ENCODE measurements at places on chromosomes 2 and 18.

- no peak for DNase-seq
These were observed 241.8 kb upstream of the MGAT5 start for GRCh38 chr2:134011936-134012586.

DNA sequence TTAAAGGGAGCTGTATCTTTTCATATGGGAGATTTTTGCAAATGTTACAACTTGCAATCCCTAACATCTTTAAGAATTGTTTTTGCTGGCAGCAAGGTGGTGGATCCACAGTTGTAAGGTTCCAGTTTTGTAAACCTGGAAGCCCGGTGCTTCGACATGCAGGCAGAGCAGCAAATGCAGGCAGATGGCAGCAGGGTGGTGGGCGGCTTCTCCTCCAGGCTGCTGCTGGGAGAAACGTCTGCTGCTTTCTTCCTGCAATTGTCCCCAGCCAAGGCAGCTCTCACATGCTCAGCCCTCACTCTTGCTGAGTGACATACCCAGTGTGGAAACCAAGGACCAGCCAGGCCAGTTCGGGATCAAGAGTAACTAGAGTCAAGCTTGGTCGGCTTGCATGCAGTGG is 166.0 kb downstream of the SEPTIN10 start:
- no peak for DNase-seq

GRCh38 chr18:78721981-78722380 is 257.6 kb upstream of the SALL3 start:
- no peak for DNase-seq

- DNase-seq, result no peak
These were observed at the start of gene KIF1A for GRCh38 chr2:240819858-240820606. TSS of gene KIF1A (minus strand) at chr2:240820219. CDS start at chr2:240797752, 22,467 bp downstream.

- DNase-seq, result no peak
These were observed 344.9 kb downstream of the LPIN1 start for GRCh38 chr2:12091201-12091806.

DNA sequence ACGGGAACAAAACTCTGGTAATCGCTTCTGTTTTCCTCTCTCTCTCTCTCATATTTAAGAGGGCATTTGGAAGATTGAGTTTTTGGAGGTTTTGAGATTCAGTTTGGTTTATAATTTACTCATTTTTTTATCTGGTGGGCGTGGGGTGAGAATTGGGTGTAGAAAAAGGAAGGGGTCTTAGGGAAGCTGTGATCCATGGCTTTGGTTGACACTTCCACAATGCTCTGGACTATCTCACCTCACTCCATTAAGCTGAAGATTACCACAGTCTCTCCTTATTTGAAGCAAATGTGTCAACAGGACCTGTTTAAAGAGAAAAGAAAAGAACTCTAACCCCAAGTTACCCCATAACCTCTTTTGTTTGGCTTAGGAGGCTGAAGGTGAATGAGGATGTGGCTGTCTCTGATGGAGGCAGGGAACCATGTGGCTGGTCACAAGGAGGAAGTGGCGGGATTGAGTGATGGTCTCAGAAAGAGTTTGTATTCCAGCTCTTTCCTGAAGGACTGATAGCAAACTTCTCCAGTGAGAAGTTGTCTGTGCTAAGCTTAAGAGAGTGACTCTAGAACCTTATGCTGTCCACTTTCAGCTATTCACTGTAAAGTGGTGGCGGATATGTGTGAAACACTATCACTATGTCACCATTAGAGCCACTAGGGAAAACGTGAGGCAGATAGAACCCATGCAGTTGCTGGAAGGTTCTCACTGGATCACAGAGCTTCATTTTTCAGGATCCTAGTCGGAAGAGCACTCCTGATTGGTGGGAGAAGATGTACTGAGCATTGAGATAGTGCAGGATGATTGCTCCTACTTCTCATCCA is 934 bp downstream of the ZNF804A start:
- DNase-seq, result peak; percentile 52

GRCh38 chr2:146634230-146635097 is 1210.4 kb upstream of the ACVR2A start:
- no peak for DNase-seq

GRCh38 chr18:44521668-44522022 is 159.0 kb upstream of the SETBP1 start:
- DNase-seq, result no peak

DNA sequence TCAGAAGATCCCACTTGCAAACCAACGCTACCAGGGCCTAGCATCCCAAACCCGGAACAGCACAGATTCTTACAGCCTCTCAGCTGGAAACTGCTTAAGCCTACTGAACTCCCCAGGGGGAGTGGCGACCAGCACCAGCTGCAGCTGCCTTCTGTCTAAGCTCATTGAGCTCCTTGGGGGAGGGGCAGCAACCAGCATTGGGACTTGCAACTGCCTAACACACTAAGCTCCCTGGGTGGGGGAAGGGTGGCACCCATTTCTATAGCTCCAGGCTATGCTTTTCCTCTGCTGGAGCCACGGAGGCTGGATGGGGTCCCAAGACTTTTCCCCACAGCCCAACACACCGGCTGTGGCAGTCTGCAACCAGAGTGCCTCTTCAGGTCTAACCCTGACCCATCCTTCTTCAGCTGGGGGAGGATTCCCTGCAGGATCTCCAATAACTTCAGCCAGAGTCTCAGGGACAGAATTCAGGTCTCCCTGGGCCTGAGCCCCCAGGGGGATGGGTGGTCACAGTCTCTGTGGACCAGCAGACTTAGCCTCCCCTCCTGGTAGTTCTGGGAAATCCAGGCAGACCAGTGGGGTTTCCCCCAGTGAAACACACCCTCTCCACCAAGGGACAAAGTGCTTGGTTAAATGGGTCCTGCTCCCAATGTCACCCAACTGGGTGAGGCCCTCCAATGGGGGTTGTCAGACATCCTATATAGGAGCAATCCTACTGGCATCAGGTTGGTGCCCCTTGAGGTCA is 45.9 kb upstream of the ITGA4 start:
- DNase-seq, result no peak

DNA sequence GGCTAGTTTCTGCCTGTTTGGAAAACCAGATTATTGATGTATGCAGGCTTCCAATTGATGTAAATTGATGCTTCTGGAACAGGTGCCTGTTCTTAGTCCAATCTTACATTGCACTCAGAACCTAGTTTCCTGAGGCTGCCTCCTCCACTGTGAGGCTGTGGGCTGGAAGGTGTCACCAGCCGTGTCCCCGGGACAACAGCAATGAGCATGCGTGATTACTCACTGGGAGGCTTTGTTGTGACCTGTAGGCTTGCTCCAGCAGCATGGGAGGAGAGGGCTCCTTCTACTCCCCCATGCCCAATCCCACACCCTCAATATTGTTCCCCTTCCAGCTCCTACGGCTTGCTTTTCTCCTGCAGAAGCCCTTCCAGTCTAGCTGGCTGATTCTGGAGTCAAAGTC is 11.1 kb downstream of the RSAD2 start:
- DNase-seq, result no peak

DNA sequence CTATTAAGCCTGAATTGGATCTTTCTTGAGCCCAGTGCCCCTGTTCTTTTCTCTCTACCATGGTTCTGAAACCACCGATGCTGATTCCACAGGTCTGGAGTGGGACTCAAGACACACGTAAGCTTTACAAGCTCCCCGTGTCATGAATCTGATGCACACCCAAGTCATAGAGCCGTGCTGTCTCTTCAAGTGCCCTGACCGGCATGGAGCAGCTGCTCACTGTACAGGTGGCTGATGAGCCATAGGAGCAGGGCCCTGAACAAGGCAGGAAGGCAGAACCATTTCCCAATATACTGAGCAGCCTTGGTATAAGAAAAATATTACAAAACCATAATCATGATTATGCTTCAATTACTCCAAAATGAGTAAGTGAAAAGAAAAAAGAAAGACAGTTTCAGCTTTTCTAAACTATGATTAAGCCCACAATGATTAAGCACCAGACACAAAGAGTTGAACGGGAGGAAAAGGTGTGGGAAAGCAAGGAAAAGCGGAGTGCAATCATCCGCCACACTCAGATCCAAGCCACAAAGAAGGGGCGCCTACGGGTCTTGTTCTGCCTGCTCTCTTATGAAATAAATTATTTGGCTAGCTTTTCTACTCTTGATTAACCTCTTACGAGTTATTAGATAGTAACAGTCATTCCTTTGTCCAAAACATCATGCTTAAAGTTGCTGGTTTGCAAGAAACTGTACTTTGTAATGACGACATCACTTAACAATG is 41.7 kb downstream of the NOL10 start:
- DNase-seq, result no peak

GRCh38 chr18:68478246-68478645 is 236.7 kb downstream of the TMX3 start:
- no peak for DNase-seq

DNA sequence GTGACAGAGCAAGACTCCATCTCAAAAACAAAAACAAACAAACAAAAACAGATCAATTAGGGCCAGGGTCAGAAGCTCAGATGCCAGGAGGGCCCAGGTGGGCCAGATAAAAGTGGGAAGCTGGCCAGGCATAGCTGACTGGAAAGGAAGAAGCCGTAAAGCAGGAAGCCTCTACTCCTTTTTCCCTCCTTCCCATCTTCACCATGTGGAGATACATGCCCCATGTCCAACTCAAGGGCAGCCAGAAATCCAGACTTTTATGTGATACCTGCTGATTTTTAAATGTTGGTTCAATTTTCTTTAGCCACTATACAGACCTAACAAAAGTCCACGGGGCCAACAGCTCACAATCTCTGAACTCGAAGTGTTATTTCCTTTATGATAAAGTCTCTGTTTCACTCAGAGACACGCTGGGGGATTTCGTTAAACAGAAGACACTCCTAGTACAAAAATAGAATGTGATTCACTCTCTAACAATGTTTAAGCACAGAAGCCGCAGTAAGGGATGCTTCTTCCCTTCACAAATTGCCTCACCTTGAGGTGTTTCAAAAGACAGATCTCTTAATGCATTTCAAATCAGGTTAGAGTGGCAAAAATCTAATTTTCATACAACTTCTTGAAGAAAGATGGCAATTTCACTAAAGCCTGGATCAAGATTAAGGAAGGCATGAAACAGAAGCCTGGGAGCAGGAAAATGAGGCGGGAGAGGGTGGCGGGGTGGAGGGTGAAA is 14.0 kb downstream of the TMEM247 start:
- DNase-seq, result no peak

- no peak for DNase-seq
These were observed 521.8 kb upstream of the ID2 start for GRCh38 chr2:8159966-8160603.

DNA sequence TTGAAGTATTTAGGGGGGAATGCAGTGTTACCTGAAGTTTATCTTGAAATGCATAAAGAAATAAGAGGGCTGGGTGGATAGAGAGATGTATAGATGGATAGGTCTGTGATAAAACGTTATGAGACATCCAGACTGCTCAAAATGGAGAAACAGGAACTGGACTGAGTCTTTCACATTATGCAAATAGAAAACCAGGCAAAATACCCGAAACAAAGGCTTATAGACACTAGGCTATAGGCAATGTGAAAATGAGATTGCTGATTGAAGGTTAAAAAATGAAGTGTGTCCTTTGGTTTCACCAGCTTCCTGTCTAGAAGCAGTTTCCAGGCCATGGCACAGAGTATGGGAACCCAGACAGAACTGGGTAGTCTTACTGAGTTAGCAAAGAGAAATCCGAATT is 24.9 kb upstream of the SLC3A1 start:
- no peak for DNase-seq

DNA sequence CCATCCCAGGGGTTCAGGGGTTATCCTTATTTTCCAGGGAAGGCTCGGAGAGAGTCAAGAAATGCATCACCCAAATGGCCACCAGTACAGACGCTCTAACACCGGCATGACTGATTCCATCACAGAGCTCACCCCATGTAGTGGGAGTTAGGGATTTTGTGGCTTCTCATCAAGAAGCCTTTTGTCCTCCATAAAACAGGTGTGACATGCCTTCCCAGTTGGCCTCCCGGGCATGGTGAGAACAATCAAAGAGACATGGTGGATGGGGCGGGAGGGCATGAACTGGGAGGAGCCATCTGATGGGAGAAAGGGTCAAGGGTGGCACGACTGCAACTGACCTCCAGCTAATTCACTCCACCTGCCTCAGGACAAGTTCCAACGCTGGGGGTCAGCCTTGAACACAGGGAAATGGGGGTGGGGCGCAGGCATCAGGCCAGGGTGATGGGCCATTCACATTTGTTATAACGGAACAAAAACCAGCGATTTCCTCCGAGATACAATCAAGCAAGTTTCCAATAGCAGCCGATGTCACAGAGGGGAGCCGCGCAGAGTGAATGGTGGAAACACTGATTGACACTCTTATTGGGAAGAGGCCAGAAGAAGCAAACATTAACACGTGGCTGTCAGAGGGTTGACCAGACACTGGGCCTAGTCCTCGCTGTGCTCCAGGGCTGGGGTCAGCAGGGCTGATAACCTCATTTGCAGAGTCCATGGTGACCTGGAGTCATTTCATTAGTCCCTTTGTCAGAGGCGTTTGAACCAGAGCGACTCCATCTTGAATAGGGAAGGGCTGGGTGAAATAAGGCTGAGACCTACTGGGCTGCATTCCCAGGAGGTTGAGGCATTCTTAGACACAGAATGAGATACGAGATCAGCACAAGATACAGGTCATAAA is 80.5 kb upstream of the HPCAL1 start:
- DNase-seq, result no peak

- no peak for DNase-seq
These were observed 149.2 kb downstream of the TWIST2 start for GRCh38 chr2:238997137-238997390.

GRCh38 chr2:39875182-39875913 is 96.3 kb upstream of the THUMPD2 start:
- DNase-seq, result no peak

All from KG1 (cell line).